CD4-positive, alpha-beta T cell treated with Interleukin-1 beta for 1 hour (primary cell): ENCODE measurements at places on chromosomes 5 and 9.

- DNase-seq: no peak
Observed at GRCh38 chr9:69115621-69116020, 58.5 kb upstream of the TJP2 start.

DNA sequence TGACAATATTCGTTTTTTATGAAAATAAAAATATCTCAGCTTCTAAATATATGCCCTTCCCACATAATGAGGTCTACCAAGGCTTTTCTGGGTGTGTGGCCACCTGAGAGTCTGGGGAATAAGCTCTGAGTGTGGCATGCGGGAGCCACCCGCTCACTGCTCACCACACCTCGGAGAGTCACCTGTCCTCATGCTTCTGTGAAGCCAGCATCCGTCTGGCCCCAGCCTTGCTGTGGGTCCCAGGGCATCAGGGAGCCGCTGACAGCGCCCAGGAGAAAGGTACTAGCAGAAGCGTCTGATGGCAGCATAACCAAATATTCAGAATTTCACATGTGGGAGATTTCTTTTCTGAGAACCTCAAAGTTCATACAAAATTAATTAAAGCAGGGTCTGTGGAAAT, 133.2 kb upstream of the IRX4 start:
- DNase-seq: no peak

DNA sequence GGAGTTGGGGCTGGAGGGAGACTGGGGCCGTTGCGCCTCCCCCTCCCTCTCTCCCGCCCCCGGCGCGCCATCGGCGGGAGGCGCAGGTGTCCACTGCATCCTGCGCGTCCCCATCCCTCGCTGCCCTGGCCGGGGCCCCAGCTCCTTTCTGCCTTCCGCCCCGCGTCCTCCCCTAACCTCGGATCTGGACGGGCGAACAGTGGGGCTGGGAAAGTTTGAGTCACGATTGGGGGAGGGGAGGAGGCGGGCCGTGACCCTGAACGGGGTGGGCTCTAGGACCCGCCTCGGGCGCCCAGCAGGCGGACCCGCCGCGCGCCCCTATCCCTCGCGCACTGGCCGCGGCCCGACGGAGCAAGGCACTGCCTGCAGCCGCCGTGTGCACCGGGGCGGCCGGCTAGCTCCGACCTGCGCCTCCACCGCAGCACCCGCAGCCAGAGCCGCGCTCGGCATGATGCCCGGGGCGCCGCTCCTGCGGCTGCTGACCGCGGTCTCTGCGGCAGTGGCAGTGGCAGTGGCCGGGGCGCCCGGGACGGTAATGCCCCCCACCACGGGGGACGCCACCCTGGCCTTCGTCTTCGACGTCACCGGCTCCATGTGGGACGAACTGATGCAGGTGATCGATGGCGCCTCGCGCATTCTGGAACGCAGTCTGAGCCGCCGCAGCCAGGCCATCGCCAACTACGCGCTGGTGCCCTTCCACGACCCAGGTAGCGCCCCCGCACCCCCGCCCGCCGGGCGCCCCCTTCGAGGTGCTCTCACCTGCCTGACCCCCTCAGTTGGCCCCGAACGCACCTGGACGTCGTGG, at the start of gene HMCN2:
HMCN2 (plus strand) TSS at position 330 of the 805 bp plus-strand sequence; CDS start at position 449, 119 bp downstream.
- no peak for DNase-seq

GRCh38 chr5:88813805-88814575, 69.0 kb downstream of the MEF2C start:
- DNase-seq: no peak

- no peak for DNase-seq
Observed at GRCh38 chr5:125440905-125441304, 694.5 kb upstream of the ZNF608 start.

DNA sequence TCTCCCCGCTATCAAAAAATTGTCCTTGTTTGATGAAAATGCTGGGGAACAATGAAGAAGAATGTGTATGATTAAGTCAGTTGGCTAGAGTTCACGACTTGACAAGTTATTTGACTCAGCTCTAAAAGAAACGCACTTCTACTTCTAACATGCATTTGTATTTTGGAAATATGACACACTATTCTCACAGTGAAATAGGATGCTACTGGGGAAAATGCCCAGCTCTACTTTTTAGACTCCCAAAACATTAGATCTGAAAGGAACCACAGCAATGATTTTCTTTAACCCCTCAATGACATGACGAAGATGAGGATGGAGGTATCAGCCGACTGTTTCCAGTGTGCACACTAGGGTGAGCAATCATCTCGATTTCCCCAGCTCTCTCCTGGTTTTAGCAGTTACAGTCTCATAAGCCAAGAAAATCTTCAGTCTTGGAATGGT, 83.6 kb upstream of the PCSK1 start:
- no peak for DNase-seq

GRCh38 chr9:134040176-134040565, 14.9 kb downstream of the BRD3OS start:
- DNase-seq: no peak

- DNase-seq: peak; percentile 41
Observed at GRCh38 chr5:141359790-141360426, at the start of gene PCDHGB2. TSS of gene PCDHGB2 (plus strand) at chr5:141359994. CDS start at chr5:141360136, 142 bp downstream.

GRCh38 chr9:23011669-23012068, 565.0 kb downstream of the DMRTA1 start:
- DNase-seq: no peak

DNA sequence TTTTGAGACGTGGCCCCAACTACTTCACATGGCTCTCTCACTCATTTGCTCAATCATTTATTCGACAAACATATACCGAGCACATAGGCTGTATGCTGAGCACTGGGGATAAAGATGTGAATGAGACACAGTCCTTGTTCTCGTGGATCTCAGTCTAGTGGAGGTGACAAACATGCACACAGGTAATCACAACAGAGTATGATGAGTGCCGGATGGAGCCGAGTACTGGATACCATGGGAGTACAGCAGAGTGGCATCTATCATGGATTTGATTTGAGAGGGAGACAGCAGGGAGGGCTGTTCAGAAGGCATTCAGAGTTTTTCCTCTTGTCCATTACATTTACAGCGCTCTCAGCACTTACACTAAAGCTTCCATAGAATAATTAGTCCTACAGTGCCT, 259.8 kb downstream of the SLIT3 start:
- no peak for DNase-seq

DNA sequence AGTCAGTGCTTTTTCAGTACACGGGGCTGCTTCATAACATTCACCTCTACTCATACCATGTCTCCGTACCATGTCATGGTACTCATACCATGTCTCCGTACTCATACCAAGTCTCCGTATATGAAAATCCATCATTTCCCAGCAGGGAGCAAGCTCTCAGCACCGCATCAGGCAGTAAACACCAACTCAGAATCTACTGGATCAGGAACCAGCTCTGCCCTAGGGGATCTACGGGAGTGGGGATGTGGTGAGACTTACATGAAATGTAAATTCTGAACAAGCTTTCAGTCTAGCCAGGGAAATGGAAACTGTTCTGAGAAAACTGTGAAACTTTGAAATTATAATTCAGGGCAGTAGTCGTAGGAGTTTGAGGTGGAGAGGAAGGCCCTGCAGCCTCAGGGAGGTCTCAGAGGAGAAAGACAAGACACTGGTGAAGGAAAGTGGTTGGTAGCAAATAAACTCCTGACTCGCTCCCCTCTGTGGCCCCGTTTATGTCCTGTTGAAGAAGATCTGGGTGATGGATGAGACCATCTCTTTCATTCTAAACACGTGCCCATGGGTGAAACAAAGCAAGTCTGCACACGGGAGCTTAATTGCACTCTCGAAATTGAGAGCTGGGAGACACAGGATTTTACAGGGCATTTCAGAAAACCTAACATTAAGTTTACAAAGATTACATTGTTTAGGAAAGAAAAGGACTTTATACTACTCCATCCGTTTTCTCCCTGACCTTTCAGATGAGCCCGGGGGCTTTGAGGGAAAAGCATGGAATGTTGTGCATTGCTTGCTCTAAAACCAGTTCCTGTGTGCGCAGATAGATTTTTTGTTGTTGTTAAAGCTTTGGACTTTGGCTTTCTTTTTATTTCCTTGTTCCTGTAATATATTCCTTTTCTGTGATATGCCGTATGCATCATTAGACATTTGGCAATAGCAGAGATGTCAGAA, 26.8 kb downstream of the ACTBL2 start:
- DNase-seq: no peak

GRCh38 chr5:131252824-131253171, 11.1 kb upstream of the CDC42SE2 start:
- DNase-seq: peak; percentile 88

- no peak for DNase-seq
Observed at GRCh38 chr5:66718374-66719002, 122.3 kb downstream of the MAST4 start.

- no peak for DNase-seq
Observed at GRCh38 chr9:15304632-15305031, 2.4 kb downstream of the TTC39B start.

DNA sequence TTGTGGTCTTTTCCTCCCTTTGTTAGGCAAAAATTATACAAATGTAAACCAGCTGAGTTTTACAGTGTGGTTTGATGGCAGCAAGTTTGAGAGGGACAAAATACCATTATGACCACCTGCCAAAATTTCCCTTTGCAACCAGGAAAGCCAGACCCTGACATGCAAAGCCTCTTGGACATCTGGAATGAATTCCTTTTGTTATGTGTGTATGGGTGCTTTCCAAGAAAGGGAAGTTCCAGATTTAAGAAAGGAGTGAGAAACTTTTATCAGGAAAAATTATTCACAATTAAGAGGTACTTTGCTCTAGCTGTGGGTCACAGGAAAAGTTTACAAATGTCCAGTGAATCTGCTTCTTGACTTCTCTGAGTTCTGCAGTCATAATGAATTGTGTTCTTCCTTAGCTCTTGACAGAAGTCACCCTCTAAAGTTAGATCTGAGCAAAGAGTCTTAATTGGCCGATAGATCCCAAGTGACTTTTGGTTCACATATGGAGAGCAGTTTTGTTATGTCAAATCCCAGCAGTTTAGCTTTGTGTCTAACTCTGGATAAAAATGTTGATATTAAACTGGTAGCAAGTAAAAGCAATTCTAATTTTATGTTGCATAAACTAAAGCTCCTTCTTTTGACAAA, 295.9 kb upstream of the ZNF608 start:
- DNase-seq: no peak

GRCh38 chr5:4083591-4084337, 488.1 kb downstream of the IRX1 start:
- no peak for DNase-seq

GRCh38 chr5:100647461-100648230, 112.5 kb downstream of the FAM174A start:
- DNase-seq: no peak

GRCh38 chr5:85266692-85267091, 882.0 kb upstream of the EDIL3 start:
- no peak for DNase-seq

DNA sequence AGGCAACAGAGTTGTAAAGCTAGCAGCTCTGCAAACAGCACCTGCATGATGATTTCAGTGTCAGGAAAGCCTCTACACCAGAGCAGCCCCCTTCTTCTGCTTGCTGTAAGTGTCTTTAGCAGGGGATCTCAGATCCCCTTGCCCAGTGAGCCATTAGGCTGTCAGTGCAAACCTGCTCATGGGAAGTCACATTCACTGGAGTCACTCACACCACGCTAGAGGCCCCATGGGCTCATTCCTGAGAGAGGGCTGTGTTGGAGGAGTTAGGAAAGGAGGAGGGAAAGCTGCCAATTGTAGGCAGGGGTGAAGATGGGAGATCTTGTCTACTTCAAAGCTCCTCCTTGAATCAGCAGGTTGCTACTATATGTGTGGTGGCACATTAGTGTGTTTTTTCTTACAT, 275.2 kb downstream of the SMARCA2 start:
- DNase-seq: no peak

GRCh38 chr5:74199436-74200210, 440.9 kb downstream of the ENC1 start:
- no peak for DNase-seq

DNA sequence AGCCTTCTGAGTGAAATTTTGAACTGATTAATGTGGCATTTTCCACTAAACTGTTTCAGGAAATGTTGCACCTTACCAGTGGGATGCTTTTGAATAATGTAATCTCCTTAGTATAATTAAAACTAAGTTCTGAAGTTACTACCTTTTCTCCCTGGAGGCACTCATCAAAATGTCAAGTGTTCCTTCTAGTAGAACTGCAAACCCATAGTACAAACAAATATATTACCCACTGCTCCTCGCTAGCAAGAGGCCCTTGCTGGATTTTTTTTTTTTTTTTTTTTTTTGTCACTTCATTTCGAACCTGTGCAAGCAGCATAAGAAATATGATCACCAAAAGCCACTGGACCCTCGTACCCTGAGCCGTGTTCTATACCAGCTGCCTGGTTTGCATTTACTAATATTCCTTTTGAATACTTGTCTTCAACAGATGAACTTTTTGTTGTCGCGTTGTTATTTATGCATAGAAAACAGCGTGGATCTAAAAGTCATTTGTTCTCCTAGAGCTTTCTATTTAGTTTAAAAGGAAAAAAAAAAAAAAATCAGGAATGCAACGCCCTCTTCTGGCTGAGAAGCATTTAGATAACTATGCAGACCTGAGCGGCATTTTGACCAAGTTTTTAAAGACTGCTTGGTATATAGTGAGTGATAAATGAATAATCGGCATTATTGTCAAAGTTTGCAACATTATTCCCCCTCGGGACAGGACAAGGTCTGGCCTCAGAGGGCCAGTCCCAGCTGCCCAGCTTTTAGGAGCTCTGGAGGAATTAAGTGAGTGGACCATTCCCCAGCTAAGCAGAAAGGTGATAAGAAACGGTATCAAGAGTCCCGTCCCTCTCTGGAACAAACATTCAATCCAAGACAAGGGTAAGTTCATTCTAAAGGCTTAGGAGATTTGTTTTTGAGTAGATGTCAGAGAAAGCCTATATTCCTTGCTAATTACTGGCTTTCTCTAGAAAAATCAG, 162.5 kb upstream of the KIF2A start:
- no peak for DNase-seq

GRCh38 chr5:132498152-132498551, 7.6 kb upstream of the IRF1 start:
- peak; percentile 43 for DNase-seq

GRCh38 chr5:56414066-56414465, 180.9 kb upstream of the ANKRD55 start:
- no peak for DNase-seq

DNA sequence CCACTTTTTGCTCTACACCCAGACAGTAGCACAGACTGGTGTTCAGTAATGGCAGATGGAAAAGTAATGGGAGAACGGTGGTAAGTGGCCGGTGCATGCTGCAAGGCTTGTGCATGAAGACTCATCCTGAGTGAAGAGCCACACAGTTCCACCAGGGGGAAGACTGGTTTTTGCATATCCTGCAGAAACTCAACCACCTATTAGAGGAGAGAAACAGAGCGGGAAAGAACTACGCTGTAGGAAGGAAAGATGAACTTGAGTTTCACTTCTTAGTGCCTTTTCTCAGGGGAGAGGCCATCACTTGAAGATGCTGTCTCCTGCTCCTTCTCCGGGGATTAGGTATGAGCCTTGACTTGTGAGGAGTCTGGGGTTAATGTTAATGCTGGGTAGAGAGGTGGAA, 9.4 kb upstream of the PRSS3 start:
- no peak for DNase-seq

DNA sequence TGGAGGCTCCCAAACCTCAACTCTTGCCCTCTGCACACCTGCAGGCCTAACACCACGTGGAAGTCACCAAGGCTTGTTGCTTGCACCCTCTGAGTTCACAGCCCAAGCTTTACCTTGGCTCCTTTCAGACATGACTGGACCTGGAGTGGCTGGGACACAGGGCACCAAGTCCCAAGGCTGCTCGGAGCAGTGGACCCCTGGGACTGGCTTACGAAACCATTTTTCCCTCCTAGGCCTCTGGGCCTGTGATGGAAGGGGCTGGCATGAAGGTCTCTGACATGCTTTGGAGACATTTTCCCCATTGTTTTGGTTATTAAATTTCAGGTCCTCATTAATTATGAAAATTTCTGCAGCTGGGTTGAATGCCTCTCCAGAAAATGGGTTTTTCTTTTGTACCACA, 994.4 kb upstream of the NUDT12 start:
- no peak for DNase-seq

- DNase-seq: no peak
Observed at GRCh38 chr9:34662526-34663302, at the start of gene CCL27. TSS of gene CCL27 (minus strand) at chr9:34662657. CDS start at chr9:34662633, 24 bp downstream.
